ENCODE measurements at places on chromosomes 3 and 15. TPM values are rescaled to one million over a fixed set of nuclear protein-coding genes. Genes with fewer than 3 reads are reported as not detected.

Gene SLC51A
- not detected for total RNA-seq

Gene SLC25A26
- total RNA-seq = 30.2 TPM

GRCh38 chr15:90463381-90463780 lies 66.3 kb upstream of the CRTC3 start:
- no peaks in the 10 kb centered on the region for H3K4me1 ChIP-seq
- H3K4me3 ChIP-seq = no peak overlapping the region

DNA sequence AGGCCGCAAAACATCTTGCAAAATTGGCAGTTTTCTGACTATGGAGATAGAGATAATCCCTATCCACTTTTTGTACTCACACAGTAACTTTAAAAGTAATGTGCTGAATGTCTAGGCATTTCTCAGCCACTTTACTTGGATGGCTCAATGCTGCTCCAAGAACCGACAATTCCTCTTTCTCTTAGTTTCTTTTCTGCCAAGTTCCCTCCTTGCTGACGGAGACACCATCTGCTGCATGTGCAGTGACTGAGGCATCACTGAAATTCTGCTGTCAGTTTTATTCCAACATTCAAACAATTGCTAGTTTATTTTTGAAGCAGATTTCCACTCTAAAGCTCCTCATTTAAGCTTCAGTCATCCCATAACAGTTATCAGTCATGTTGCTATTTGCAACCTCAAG lies 116.0 kb upstream of the RBMS3 start:
- H3K27ac ChIP-seq = no peak overlapping the region
- no peak overlapping the region for H3K4me3 ChIP-seq
- H3K36me3 ChIP-seq = no peaks in the 10 kb centered on the region
- DNase-seq = no peak
- H3K4me1 ChIP-seq = no peaks in the 10 kb centered on the region
- no peaks in the 10 kb centered on the region for H3K27me3 ChIP-seq

- peaks cover 30% of the 10 kb centered on the region for H3K4me1 ChIP-seq
- DNase-seq = no peak
- H3K36me3 ChIP-seq = peaks cover 71% of the 10 kb centered on the region
- H3K27ac ChIP-seq = no peak overlapping the region
- H3K27me3 ChIP-seq = no peaks in the 10 kb centered on the region
These were observed 471.6 kb downstream of the FOXP1 start for GRCh38 chr3:71111784-71112440.

DNA sequence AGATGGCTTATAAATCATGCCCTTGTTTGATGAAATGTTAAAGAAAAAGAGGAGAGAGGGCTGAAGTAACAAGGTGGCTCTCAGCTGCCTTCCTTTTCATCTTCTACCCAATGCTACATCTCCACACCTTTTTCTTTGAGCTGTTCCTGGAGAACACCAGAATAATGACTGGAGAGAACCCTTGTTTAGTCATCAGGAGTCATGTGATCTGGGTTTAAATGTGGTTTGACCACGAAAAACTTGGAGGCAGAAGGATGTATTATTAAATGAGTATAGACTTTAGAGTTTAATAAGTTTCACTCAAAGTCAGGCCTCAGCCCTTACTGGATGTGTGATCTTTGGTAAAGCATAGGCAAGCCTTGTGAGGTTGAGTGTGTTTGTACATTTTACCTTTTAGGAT lies 230.3 kb upstream of the TBL1XR1 start:
- peak overlapping the region; percentile 9 for H3K4me3 ChIP-seq
- H3K36me3 ChIP-seq = no peaks in the 10 kb centered on the region

Gene CD96
- total RNA-seq = 205 TPM

DNA sequence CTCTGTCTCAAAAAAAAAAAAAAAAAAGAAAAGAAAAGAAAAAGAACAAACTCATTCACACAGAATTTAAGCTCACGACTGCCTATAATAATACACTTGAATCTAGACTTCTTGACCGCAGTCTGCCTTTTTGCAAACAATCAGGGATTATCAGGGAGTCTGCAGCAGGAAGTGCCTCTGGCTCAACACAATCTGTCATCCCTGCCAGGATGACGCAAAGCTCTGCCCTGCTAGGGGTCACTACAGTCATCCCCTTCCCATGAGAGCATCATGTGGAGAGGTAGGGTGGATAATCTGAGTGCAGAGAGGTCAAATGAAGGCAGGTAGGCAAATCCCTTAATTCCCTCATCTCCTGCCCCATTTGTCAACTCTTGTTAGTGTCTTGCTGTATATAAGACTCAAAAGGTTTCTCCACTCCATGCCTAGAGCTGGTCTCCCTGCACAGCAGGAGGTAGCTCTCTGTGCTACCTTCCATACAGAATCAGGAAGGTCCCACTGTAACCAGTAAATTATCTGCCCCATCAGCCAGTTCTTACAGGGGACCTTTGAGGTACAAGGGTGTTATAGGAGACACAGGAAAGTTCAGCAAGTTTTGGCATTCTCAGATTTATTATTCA lies 4.2 kb downstream of the UBAP1L start:
- H3K27ac ChIP-seq = no peak overlapping the region
- H3K4me1 ChIP-seq = no peaks in the 10 kb centered on the region

- H3K4me1 ChIP-seq = no peaks in the 10 kb centered on the region
- H3K27me3 ChIP-seq = no peaks in the 10 kb centered on the region
- no peak overlapping the region for H3K4me3 ChIP-seq
- no peak overlapping the region for H3K27ac ChIP-seq
These were observed 799.3 kb downstream of the DIPK2A start for GRCh38 chr3:144770915-144771351.

DNA sequence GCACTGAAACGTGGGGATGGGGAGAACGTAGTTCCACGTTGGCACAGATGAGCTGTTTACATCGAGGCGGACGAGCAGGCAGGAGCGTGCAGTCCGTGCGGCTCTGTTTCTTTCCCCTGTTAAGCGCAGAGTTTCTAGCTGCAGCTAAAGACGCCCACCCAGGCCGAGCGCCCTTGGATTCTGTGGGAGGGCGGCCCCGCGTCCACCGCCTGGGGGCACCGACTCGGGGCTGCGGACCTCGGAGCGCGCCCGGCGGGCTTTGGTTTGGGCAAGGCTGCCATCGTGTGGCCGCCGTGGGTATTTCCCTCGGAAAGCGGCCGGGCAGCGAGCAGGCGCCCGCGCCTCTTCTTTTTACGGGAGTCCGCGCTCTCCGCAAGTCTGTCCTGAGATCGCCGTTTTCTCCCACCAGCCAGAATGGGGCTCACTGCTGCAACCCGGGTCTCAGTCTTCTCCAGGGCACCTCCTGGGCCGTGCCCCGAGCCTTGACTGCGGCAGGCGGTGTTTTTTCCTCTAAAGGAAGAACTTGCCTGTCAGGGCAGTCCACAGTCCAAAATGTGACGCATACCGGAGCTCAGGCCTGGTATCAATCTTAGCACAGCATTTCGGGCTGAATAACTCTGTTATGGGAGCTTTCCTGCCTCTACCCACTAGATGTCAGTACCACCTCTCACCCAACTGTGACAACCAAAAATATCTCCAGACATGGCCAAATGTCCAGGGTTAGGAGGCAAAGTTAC lies 219.9 kb upstream of the IGF1R start:
- no peaks in the 10 kb centered on the region for H3K36me3 ChIP-seq
- H3K27me3 ChIP-seq = peaks cover 28% of the 10 kb centered on the region
- H3K4me1 ChIP-seq = peaks cover 8% of the 10 kb centered on the region
- H3K27ac ChIP-seq = no peak overlapping the region
- peak; percentile 50 for DNase-seq
- H3K4me3 ChIP-seq = peak overlapping the region; percentile 20

- no peak overlapping the region for H3K4me3 ChIP-seq
- no peaks in the 10 kb centered on the region for H3K27me3 ChIP-seq
- peaks cover 32% of the 10 kb centered on the region for H3K36me3 ChIP-seq
- peaks cover 3% of the 10 kb centered on the region for H3K4me1 ChIP-seq
- DNase-seq = no peak
These were observed 31.6 kb downstream of the SCAP start for GRCh38 chr3:47444103-47444502.

GRCh38 chr15:52439470-52439869 lies 89.2 kb downstream of the MYO5A start:
- H3K4me3 ChIP-seq = no peak overlapping the region
- no peak for DNase-seq
- H3K27me3 ChIP-seq = no peaks in the 10 kb centered on the region
- no peaks in the 10 kb centered on the region for H3K36me3 ChIP-seq

- no peaks in the 10 kb centered on the region for H3K4me1 ChIP-seq
- H3K27ac ChIP-seq = no peak overlapping the region
- no peaks in the 10 kb centered on the region for H3K36me3 ChIP-seq
- H3K27me3 ChIP-seq = no peaks in the 10 kb centered on the region
These were observed 11.0 kb downstream of the PGPEP1L start for GRCh38 chr15:98996624-98997023.

- no peak overlapping the region for H3K4me3 ChIP-seq
- H3K27me3 ChIP-seq = no peaks in the 10 kb centered on the region
- DNase-seq = no peak
- no peak overlapping the region for H3K27ac ChIP-seq
- H3K4me1 ChIP-seq = no peaks in the 10 kb centered on the region
- no peaks in the 10 kb centered on the region for H3K36me3 ChIP-seq
These were observed 52.2 kb downstream of the REC114 start for GRCh38 chr15:73495181-73495580.

DNA sequence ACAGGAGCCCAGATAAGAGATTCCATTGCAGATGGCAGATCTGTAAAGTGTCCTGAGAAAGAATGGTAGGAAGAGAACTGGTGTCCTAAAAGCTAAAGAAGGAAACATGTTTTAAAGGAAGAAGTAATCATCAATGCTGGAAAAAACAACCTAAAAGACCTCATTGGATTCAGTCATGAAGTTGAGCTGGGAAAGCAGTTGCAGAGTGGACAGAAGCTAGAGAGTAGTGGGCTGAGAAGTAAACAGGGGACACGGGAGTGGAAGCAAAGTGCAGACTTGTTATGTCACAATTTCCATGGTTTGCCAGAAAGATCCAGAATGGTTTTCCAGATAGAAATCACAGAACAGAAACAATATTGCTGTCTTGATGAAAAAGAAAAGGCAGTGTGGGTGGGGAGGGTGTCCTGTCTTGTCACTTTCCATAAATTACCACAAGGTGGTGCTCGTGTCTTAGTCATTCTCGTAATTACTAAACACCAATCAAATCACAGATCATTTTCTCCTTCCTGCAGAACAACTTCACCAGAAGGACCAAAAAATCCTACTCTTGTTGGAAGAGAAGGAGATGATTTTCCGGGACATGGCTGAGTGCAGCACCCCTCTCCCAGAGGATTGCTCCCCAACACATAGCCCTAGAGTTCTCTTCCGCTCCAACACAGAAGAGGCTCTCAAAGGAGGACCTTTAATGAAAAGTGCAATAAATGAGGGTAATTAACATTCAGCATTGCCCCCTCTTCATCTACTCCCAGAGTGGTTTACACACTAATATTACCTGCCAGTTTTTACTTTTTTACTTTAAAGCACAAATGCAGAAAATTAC lies 64.5 kb downstream of the KLHL25 start:
- H3K4me3 ChIP-seq = no peak overlapping the region
- H3K27me3 ChIP-seq = no peaks in the 10 kb centered on the region
- DNase-seq = peak; percentile 83
- H3K4me1 ChIP-seq = no peaks in the 10 kb centered on the region
- H3K27ac ChIP-seq = no peak overlapping the region

Gene PLSCR5
- total RNA-seq = not detected
